GM12865 (cell line): ENCODE measurements at places on chromosomes 7 and 10.

DNA sequence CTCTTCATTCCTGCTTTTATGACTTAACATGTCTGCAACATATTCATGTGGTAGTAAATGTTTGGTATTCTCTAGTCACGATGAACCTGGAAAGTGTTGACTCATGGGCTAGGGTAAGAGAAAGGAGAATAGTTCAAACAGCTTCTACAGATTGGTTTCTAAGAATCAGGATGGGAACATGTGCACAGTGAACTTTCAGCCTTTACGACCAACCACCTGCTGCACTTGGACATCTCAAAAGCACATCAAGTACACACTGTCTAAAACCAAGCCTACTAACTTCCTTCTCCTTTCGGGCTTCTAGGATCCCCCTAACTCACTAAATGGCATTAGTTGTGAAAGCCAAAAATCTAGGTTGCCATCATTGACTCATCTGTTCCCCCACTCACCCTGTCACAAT, 85.5 kb downstream of the CUL2 start:
- no peak for DNase-seq

- DNase-seq = no peak
Measured at GRCh38 chr10:80184291-80184690, 21.0 kb downstream of the ANXA11 start.

GRCh38 chr10:64369885-64370773, 848.9 kb downstream of the REEP3 start:
- no peak for DNase-seq

- peak; percentile 92 for DNase-seq
Measured at GRCh38 chr10:133274751-133275683, 1.7 kb downstream of the ADAM8 start.

GRCh38 chr7:95157381-95157780, 167.0 kb downstream of the PON1 start:
- no peak for DNase-seq
